SK-N-SH (cell line): ENCODE measurements at places on chromosomes 3 and 15.

DNA sequence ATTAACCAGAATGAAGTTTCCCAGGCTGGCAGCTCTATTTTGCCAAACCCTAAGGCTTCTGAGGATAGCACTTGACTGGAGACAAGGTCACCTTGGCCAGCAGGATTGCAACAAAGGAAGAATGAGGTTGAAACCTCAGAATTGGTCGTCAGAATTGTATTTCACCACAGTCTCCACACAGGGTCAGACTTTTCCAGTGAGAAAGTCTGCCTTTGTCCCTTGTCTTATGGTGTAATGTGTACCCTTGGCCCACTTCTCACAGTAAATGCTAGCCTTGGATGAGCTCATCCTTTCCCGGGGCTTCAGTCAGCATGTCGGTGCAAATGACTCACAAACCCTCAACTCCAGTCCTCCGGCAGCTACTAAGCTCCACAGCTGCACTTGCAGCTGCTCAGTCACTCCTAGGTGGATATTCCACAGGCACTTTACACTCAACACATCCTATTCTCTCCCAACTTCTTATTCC, 19.7 kb downstream of the SSR3 start:
- no peak for DNase-seq

GRCh38 chr3:155423526-155424322, 130.2 kb upstream of the STRIT1 start:
- no peak for DNase-seq

DNA sequence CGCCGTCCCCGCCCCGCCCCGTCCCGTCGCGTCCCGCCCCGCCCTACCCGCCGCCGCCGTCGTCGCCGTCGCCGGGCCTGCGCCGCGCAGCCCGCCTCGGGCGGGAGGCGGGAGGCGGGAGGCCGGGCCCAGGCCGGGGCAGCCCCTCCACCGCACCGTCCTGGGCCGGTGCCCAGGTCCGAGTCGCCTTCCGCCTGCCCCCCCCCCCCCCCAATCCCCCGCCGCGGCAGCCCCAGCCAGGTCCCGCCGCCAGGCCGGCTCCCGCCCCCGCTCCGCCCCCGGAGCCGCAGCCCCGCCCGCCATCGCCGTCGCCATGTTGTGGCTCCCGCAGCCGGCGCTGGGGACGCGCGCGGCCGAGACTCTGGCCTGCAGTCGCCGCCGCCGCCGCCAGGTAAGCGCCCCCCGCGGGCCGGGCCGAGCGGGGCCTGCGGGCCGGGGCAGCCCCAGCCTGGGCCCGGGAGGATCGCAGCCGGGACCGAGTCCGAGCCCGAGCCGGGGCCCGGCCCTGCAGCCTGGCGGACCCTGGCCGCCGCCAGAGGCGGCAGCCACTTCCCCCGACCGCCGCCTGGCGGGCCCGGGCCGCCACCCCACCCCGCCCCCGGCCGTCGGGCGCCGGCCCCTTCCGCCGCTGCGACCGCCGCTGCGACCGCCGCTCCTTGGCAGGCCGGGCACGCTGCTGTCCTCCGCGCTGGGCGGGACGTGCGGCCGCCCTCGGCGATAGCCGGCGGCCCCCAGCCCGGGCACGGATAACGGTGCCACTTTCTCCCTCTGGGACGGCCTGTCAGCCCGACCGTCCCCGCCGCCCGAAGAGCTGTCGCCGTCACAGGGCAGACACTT, at the start of gene ZNF592:
TSS of gene ZNF592 (plus strand) at position 319 of the 837 bp plus-strand sequence. CDS start 34,084 bp downstream, outside the sequence.
- peak; percentile 92 for DNase-seq

GRCh38 chr3:184040010-184040409, 8.5 kb downstream of the HTR3D start:
- DNase-seq, result peak; percentile 39

DNA sequence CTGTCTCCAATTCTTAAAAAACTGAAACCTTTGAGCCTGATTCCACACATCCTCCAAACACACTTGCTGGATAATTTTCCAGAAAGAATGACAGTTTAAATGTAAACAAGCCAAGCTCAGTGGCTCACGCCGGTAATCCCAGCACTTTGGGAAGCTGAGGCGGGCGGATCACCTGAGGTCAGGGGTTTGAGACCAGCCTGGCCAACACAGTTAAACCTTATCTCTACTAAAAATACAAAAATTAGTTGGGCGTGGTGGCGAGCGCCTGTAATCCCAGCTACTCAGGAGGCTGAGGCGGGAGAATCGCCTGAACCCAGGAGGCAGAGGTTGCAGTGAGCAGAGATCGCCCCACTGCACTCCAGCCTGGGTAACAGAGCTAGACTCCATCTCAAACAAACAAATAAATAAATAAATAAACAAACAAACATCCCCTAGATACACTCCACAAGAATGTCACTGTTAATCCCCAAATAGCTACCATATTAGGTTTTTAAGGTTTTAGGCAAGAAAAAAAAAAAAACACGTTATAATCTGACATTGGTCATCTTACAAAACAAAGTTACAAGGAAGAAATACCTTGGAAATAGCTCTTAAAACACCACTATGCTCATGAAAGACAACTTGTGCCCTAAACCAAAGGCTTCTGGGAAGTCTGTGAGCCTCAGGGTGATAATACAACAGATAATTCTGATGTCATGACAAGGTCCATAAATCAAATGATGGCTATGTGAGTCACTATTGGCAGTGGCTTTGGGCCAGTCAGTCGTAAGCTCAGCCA, 13.2 kb downstream of the TNIK start:
- no peak for DNase-seq

GRCh38 chr15:101308604-101309435, 13.8 kb upstream of the SNRPA1 start:
- DNase-seq, result peak; percentile 12

DNA sequence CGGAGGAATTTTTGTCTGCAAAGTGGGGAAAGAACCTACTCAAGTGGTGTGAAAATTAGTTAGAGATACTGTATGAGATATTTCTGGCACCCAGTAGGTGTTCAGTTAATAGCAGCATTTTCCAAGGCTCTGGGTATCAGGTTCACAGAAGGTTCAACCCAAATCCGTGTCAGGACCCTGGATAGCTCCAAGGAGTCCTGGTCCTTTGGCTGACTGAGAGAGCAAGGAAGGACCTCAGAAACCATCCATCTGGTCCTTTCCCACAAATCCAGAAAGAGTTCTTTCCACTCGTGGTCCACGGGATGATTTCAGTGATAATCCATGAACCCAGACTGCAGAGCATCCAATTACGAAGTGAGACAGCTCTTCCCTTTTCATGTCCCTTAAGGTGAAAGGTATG, 51.4 kb downstream of the SLC6A11 start:
- no peak for DNase-seq

GRCh38 chr3:4584456-4585249, 91.5 kb downstream of the ITPR1 start:
- DNase-seq, result no peak

DNA sequence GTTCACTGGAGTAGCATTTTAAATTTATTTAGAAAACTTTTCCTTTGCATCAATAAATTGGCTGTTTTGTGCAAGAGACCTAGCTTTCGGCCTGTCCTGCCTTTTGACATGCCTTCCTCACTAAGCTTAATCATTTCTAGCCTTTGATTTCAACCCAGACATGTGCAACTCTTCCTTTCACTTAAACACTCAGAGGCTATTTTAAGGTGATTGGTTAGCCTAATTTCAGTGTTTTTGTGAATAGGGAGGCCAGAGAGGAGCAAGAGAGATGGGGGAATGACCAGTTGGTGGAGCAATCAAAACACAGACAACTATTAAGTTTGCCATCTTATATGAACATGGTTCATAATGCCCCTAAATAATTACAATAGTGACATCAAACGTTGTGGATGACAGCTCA, 333.4 kb downstream of the SLC9A9 start:
- no peak for DNase-seq

- DNase-seq, result peak; percentile 17
These were observed 71.7 kb downstream of the P3H2 start for GRCh38 chr3:190048932-190049441.

DNA sequence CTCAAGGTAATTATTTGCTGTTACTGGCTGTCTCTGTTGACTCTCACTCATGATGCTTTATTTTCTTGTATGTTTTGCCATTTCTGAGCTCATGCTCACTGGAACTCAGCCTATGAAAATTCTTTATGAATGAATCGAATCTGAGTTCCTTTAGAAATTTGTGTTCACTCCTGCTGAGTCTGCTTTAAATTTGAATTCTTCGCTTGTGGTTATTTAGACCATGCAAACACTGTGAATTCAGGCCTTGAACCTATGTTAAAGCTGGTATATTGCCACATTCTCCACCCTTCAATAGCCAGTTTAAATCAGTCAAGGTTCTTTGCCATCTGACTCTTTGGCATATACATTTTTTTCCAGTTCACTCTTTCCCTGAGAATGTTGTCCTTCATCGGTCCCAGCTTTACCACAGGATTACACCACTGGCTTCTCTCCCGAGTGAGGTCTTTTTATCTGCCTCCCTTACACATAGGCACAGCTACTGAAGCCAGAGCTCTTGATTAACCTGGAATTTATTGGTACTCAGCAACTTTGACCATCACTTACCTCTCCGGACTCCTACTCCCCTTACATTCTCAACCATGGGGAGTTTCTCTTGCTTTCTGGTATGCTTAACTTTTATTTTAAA, 400.6 kb downstream of the VPS13C start:
- DNase-seq, result no peak

DNA sequence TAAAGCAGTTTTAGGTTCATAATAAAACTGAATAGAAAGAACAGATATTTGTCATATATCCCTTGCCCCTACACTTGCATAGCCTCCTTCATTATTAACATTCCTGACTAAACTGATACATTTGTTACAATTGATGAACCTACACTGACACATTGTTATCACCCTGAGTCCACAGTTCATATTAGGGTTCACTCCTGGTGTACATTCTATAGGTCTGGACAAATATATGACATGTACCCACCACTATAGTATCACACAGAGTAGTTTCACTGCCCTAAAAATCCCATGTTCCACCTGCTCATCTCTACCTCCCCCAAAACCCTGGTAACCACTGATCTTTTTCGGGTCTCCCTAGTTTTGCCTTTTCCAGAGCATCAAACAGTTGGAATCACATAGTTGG, 13.8 kb downstream of the DCBLD2 start:
- DNase-seq, result no peak

GRCh38 chr3:189395825-189396224, 224.1 kb downstream of the TPRG1 start:
- DNase-seq, result no peak

- no peak for DNase-seq
These were observed 21.6 kb downstream of the NGRN start for GRCh38 chr15:90287101-90287500.

DNA sequence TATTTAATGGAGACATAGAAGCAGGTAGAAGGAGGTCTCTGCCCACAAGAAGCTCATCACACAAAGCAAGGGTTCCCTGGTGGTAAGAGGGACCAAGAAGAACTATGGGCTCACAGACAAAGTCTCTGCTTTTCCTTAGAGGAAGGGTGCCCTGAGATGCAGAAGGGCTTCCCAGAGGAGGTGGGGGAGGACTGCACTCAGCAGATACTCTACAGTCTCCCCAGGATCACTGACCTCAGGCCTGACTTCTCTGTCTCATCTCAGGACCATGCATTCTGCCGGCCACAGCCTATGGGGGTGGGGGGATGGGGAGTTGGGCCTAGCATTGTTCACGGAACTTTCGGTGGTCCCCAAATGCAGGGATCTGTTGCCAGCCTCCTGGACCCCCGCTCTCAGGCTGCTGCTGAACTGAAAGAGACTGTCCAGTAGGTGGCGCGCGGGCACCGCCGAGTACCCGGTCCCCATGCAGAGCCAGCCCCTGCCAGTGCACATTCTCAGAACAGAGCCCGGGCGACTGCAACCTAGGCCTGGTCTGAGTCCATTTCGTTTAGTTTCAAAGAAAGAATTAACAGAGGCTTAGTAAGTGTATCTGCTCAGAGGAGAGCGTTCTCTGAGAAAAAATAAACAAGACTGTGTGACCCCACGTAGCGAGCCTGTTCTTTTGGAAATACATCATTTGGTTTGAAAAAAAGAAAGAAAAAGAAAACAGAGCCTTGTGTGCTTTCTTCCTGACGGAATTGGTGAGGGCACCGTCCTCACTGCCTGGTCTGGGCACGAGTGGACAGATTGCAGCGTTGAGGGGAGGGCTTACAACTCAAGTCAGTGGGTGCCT, 74.1 kb downstream of the LRTM1 start:
- peak; percentile 86 for DNase-seq

DNA sequence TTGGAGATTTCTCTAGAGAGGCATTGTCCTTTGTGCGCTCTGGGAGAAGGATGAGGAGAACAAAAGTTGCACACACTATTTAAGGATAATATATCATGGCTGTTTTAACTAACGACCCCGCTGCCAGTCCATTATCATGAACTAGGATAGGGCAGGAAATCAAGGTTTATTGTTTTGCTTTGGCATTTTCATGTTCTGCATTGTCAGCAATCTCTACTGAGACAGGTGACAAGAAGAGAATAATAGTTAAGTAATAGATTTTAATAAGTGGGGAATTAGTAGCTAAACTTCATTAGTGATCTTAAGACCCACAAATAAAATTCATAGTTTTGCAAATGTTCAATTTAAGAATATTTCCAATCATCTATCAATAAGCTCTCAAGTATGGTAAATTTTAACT, 20.6 kb upstream of the GMNC start:
- DNase-seq, result no peak

DNA sequence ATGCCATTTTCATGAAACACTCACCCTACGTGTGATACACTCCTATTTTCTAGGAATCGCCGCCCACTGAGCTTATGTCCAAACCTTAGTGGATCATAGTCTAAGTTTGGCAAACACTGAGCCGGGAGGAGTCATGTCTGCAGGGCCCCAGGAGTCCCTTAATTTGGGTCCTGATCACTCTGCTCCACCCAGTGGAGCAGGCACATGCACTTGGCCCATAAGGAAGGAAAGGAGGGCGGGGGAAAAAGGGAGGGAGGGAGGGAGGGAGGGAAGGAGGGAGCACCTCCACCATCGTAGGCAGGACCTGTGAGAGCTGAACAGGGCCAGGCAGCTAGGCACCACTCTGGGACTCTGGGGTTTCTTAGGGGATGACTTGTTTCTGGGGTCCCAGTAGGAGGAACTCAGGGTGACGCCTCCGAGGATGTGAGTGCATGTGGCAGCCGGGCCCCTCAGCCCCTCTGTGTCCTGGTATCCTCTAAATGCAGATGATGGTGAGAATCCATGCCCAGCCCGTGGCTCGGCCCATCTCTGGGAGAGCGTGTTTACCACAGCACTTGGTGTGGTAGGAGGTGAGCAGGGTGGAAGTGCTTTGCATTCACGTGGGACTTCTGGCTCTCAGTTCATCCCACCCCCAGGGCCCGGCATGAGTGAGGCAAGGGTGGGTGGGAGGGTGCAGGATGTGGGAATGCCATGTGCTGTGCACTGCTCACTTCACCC, 109.4 kb downstream of the KLF13 start:
- no peak for DNase-seq

DNA sequence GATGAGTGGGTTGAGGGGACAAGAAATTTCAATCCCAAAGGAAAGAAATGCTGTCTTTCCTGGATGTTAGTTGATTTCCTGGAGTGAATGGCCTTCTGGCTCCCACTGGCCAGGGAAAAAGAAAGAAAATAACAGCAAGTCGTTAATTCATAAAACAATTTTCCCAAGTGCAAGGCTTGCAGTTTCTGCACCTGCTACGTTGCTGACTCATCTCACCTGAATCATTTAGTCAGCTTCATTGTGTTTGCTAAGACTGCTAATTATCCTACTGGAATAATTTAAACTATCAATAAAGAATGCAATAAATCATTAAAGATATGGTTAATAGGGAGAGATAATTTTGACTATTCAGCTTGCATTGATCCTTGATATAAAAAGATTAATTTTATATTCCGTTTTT, 387.6 kb downstream of the ROBO2 start:
- DNase-seq, result no peak

- no peak for DNase-seq
These were observed 3.1 kb upstream of the C3orf33 start for GRCh38 chr3:155809181-155809580.
